CD8-positive, alpha-beta memory T cell (primary cell): ENCODE measurements at places on chromosomes 7 and 10.

GRCh38 chr10:13660551-13660920 is 73.8 kb downstream of the PRPF18 start:
- DNase-seq = no peak

DNA sequence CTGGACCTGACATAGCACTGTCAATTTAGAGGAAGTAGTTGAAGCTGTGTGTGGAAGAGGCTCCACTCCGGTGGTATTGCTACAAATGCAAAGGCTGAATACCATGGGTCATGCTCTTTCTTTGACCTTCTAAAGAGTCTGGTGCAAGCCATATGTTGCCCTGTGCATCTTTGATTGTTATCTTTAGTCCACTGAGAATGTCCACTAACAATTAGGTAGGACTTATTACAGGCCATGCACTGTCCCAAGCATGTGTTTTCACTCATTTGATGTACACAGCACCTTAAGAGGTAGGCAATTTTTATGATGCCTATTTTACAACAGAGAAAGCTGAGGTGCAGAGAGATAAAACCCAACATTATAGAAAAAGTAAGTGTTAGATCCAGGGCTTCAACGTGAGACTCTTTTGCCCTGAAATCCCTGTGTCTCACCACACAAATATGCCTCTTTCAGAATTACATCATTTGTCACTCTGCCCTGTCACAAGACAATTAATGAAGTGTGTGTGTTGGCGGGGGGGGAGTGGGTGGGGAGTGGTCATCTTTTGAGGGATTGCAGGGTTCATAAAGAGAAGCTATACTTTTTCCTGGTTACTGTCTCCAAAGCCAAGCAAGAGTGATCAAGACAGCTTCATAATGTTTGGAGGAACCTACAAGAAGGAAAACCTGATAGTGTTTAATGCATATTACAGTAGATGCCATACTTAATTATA is 637.6 kb upstream of the IGFBP3 start:
- no peak for DNase-seq

DNA sequence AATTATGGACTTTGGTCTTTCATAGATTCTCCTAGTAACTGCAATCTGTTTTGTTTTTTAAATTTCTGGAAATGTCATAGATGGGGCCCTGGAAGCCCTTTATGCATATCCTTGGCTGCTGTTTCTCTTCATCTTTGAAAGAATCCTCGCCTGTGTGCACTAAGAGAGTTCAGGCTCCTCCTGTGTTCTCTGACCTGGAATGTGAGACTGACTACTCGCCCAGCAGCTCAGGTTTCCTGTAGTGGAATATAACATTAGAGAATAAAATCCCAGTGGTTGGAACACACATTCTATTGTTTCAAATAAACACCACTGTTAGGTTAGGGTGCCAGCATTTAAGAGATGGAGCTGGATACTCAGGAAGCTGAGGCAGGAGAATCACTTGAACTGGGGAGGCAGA is 56.3 kb downstream of the WDFY4 start:
- no peak for DNase-seq

GRCh38 chr10:73908853-73909539 is 1.9 kb upstream of the PLAU start:
- DNase-seq = no peak

DNA sequence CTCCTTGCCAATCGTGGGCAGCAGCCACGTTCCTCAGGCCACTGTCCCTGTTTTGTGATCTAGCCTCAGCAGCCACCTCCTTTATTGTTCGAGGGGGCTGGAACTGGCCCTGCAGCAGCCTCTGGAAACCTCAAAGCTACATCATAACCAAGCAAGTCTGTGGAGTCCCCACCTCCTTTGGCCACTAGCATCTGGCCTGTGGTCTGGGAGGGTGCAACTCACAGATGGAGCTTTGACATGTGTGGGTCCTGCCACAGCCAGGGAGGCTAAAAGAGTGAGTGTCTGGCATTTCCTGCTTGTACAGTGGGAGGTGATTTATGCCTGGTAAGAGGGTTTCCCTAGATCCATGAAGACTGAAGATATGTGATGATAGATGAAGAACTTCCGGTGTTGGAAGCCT is 32.3 kb upstream of the NUB1 start:
- no peak for DNase-seq
